ENCODE measurements at places on chromosomes 16 and 17.

- no peak for DNase-seq
These were observed 490.5 kb upstream of the ERCC4 start for GRCh38 chr16:13429416-13429815.

DNA sequence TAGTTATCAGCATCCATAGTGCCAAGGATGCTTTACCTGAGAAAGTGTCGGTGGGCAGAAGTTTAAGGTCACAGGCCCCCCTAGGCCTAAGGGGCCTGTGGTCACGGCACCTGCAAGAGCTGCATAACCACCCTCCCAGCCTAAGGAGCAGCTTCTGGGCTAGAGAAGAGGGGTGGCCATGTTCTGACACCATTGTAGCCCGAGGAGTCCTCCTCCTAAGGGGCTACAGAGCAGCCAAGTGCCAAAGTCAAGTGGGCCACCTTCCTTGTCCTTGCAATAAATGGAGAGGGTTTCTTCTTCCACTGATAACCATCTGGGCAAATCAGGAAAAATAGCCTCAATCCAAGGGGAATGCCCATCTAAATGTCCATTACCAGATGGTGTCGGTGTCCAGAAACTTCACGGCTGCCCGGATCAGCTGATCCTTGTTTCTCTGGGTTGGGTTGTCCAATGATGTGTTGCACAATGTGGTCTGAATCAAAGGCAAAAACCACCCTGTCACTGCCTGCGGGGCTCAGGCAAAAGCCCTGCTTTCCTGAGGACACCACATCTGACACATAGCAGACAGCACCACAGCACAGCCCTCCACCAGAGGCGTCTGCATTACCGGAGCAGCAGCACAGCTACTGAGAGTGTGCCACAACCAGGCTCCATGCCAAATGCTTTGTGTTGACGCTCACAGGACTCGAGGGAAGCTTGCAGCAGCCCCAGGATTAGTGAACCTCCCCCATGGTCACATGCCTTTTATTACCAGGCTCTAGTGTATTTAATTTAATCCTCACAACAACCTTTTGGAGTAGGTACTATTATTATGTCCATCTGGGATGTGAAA, 12.8 kb downstream of the ATPAF2 start:
- DNase-seq: no peak

DNA sequence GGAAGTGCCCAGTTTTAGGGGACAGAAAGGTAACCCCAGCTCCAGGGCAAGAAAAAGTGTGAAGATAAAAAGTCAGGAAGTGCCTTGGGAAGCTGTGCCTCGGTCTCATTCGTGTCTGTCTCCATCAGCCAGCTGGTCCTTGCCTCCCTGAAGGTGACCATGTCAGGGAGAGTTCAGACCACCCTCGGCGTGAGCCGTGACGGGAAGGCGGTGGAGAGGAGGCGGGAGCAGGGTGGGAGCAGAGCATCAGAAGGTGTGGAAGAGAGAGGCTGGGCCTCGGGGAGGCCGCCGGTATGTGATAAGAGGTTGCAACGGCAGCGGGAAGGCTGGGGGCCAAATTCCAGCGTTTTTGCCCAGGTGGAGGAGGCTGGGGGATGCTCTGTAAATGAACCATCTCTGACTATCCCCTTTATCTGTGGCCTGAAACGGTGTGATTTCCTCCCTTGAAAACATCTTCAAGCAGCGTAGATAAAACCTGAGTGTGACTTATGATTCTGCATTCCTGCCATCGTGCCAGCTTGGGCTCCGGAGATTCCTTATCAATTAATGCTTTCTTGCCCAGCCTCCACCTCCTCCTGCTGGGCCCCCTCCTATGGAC, 251.8 kb downstream of the IRF8 start:
- DNase-seq: no peak

DNA sequence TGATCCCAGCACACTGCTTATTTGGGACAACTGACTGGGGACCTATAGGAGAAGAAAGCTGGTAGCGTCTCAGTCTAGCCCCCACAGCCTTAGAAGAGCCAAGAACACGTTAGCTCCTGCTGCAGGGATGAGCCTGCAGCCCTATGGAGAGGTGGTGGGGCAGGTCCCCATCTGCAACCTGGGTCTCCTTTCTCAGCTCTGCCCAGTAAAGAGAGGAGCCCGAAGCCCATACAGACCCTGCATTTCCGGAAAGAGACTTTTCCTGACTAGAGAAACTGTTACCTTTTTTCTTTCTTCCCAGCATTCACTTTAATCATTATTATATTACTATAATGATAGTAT, 788 bp downstream of the METTL22 start:
- no peak for DNase-seq

DNA sequence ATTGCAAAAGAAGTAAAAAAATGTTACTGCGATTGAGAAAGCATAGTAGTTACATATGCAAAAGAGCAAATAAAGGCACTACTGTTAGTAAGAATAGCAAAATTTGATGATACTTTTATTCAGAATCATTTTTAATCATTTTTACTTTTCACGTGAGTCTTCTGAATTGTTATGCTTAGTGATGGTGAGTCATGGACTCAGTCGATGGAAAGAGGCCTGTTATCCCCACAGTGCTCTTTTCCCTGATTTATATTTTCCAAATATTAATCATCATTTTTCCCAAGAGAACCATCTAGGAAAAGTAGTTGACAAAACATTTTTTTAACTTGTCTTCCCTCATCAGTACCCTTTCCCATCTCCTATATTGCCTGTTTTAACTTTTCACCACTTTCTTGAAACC, 181.1 kb downstream of the CHD9 start:
- no peak for DNase-seq

- DNase-seq: no peak
These were observed 23.4 kb upstream of the CPSF4L start for GRCh38 chr17:73284906-73285602.

GRCh38 chr16:1929105-1929504, 10.9 kb upstream of the HS3ST6 start:
- peak; percentile 6 for DNase-seq

DNA sequence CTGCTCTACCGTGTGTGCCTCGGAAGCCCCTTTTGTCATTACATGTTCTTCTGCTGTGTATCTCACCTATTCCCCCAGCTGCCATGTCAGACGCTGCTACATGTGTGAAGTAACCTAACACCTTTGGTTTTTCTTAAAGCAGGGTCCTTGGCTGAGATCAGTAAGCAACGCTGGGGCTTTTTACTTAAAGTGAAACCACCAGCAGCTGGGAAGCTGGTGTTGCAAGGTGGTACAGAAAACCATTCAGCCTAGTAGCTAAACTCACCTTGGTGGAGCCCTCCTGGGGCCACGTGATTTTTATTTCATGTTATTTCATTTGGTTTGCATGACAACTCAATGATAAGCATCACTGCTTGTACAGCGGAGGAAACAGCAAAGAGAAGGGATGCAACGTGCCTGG, 62.6 kb downstream of the PLCG2 start:
- DNase-seq: no peak

GRCh38 chr17:78384479-78385175, 6.2 kb downstream of the PGS1 start:
- DNase-seq: peak; percentile 81

DNA sequence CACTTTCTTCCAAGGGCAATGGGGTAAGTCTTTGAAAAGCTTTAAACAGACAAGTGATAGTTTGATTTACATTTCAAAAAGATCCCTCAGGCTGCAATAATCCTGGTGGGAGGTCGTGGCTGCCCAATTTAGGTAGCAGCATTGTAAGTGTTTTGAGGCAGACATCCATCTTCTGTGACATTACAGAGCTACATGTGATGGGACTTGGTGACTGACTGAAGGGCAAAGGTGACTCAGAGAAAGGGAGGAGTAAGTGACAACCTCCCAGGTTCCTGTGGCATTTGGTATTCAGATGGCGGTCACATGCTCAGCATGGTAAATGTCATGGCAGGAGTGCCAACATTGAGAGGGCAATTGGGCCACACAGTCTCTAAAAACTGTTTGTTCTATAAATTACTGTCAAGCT, 26.5 kb downstream of the STAT3 start:
- DNase-seq: no peak

DNA sequence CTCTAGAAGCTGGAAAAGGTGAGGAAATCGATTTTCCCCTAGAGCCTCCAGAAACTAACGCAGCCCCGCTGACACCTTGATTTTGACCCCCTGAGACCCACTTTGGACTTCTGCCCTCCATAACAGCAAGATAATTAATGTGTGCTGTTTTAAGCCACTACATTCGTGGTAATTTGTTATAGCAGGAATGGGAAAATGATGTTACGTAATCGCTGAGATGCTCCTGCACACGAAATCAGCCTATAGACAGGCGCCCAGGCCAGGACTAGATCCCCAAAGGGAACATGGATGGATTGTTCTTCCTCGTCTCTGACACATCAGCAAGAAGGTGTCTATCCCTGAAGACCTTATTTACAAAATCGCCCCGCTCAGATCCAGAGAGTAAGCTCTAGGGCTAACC, 1.4 kb upstream of the MYOCD start:
- no peak for DNase-seq

DNA sequence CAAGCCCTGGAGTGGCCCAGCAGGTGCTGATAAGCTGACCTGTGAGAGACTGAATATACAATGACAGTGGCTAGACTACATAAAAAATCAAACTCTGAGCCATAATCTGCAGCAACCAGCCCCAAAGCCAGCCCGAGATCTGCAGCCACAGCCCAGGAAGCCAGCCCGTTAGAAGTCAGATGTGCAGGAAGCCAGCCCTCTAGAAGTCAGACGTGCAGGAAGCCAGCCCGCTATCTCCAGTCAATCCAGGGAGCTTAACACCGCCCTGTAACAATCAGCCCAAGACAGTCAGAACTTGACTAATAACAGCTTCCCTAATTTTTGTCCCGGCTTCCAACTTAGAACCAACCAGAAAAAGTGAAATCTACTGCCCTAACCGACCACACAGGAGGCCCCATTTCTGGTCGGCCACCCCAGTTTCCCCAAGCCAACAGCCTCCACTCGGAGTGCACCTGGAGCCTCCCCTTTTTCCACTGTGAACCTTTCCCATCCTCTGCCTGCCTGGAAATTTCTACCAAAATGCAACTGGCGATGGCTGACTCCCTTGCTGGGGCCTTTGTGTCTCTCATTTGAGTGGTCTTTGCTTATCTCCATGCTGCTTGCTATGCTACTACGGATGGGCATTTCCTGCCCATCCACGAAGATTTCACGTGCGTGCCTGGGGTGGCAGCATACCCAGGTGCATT, 769.3 kb downstream of the KCNJ18 start:
- no peak for DNase-seq

DNA sequence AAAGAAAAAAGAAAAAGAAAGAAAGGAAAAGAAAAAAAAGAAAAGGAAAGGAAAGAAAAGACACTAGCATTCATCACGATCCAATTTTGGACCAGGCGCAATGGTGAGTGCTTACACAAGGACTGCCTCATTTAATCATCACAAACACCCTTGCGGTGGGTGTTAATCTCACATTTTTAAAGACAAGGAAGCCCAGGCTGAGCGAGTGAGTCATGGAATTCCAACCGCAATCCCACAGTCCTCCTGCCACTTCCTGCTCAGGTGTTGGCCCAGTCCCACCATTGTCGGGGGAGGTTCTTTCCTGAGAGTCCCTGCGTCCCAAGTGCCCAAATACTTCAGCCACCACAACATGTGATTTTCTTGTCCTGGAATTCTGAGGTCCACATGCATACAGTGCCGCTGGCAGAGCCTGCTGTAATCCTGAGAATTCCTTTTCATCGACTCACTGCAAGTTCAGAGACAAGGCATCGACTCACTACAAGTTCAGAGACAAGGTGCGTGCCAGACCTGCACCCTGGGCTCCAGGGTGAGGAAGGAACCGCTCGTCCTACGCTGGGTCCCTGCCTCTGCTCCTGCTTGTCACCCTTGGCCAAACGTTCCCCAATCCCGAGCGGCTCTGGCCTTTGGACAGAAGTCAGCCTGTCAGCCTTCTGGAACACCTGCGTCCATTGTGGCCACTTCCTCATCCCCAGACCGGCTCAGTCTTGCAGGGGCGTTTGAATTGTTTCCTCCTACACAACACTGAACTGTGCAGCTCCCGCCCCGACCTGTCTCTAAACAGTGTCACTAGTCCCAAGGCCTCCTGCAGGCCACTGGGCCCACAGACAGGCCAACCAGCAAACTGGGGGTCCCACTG, 5.8 kb downstream of the ZG16B start:
- DNase-seq: no peak

DNA sequence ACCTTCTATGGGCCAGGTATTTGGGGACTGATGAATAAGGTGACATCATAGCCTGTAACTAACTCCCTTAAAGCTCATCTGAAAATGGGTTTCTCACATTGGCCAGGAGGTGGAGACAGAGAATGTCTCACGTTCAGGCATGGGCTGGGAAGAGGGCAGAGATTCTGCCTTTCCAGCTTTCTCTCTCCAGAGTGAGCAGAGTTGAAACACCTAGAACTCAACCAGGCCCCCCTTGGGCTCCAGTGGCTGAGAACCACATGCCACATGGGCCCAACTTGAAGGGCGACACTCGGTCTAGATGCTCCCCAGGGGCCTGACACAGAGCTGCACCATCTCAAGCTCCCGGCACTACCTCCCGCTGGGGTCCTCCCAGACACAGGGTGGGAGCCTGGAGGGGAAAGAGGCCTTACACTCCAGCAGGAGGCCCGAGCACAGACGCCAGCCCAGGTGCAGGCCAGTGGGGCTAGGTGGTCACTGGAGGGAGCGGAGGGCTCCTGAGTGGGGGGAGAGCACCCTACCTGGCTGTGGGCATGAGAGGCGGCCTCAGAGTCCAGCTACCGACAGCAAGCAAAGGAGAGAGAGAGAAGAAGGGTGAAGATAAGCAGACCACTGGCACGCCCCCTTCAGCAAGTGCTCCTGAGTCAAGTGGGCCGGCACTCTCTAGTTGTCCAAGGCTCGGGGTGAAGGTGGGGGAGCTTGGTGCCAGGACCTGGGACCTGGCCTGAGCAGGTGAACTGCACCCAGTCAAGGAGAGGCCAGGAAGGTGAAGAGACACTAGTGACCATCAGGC, 55.9 kb downstream of the MYO18A start:
- peak; percentile 76 for DNase-seq

- no peak for DNase-seq
These were observed 13.6 kb downstream of the ZFHX3 start for GRCh38 chr16:73034374-73034773.

- no peak for DNase-seq
These were observed 29.5 kb upstream of the ULK2 start for GRCh38 chr17:19897090-19897837.

DNA sequence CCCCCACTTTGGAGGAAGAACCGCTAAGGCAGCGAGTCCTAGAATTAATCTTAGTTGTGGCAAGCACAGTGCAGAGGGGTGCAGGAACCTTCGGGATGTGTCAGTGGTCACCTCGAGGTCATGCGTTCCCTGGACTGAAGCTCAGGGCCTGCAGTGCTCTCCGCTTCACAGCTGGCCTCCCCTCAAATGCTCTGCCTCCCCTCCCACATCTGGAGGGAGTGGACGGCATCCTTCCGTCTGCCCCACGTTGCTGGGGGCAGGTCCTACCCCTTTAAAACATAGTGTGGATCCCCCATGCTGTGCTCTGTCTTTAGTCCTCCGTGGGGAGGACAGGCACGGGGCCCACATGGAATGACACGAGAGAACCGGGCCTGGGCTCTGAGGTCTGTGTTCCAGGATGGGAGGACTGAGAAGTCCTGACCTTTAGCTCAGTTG, 99.5 kb upstream of the CDC42EP4 start:
- DNase-seq: no peak

- no peak for DNase-seq
These were observed 34.6 kb downstream of the MBTPS1 start for GRCh38 chr16:84082110-84082509.

- no peak for DNase-seq
These were observed 34.9 kb downstream of the BCO1 start for GRCh38 chr16:81273223-81273950.

- DNase-seq: no peak
These were observed 93.8 kb upstream of the ZNF469 start for GRCh38 chr16:88289001-88289400.

Measured in Kasumi-1 (cell line).